Panc1 (cell line): ENCODE measurements at places on chromosomes 6 and 20. TPM values are rescaled to one million over a fixed set of nuclear protein-coding genes. Genes with fewer than 3 reads are reported as not detected.

PDRG1 gene
- total RNA-seq = 48.2 TPM

DNA sequence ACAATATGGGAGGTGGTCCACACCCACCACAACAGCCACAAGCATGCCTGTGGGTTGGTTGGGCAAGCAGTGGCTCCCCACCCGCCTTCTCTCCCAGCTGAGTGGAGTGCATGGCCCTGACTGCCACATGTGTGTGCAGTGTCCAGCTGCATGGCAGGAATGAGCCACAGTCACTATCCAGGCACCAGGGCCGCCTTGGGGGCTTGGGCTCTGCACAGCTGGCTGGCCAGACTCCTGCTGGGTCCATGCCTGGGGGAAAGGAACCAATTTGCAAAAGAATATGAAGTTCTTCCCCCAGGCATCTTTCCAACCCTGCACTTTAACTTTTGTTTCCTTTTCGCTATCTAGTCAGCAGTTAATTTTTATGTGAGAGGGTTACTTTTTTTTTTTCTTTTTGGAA lies 11.6 kb upstream of the ASCC3 start:
- no peak for DNase-seq

- DNase-seq = no peak
Measured at GRCh38 chr6:142300302-142300701, 1.5 kb upstream of the ADGRG6 start.

GRCh38 chr6:92688342-92688741 lies 731.0 kb downstream of the EPHA7 start:
- no peak for DNase-seq

- no peak for DNase-seq
Measured at GRCh38 chr6:5710516-5710915, 296.2 kb downstream of the NRN1 start.
